ENCODE measurements at places on chromosomes 4 and X. TPM values are rescaled to one million over a fixed set of nuclear protein-coding genes. Genes with fewer than 3 reads are reported as not detected.

- no peak for DNase-seq
These were observed 174.5 kb upstream of the C1QTNF7 start for GRCh38 chr4:15253349-15253748.

DNA sequence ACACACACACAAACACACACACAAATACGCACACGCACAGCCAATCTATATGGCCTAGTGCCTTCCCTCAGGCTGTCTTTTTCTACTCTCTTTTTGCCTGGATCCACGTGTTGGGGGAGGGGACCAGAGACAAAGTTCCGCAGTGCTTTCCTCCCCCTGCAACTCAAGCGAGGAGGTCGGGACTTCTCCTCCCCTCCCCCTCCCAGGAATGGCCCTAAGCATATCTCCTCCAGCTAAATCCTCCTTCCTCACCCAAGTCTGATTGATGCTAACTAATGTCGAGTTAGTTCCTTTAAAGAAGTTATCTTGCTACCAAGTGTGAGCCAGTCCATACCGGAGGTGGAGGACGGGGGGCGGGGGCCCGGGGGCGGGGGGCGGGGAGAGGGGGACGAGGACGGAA is 141.2 kb upstream of the ZIC3 start:
- DNase-seq = no peak

DNA sequence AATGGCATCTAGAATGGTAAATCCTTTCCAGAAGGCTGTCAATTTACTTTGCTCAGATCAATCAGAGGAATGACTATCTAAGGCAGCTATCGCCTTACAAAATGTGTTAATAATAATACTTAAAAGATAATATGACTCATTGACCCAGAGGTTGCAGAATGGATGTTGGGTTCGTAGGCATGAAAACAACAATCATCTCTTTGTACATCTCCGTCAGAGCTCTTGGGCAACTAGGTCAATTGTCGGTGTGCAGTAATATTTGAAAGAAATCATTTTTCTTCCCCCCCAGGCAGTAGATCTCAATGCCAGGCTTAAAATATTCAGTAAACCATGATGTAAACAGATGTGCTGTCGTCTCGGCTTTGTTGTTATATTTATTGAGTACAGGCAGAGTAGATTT is 165.1 kb downstream of the CAMK2D start:
- DNase-seq = no peak

Gene TMEM154
- total RNA-seq = 118 TPM

Measured in foreskin keratinocyte (primary cell).